Activated T-cell treated with anti-CD3 and anti-CD28 coated beads, Interleukin-2, amount 50 U/mL, for 1 hour (primary cell): ENCODE measurements at places on chromosomes 4 and X.

- no peak for DNase-seq
These were observed 132.3 kb downstream of the HMX1 start for GRCh38 chr4:8739317-8739716.

DNA sequence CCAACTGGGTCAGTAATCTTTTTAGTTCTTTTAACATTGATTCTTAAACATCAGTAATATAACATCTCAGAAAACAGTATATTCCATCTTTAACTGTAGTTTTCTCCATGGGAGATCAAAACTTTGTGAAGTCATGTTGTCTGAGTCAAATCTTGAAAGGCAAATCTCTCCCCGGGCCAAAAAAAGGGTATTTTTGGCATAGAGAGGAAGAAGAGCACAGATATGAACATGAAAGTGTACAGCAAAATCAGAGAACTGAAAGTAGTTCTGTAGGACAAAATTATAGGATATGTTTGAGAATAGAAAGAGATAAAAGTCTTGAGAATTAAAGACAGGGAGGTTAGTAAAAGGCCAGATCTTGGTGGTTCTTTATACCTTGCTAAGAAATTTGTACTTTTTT lies 176.4 kb upstream of the GYPA start:
- no peak for DNase-seq

DNA sequence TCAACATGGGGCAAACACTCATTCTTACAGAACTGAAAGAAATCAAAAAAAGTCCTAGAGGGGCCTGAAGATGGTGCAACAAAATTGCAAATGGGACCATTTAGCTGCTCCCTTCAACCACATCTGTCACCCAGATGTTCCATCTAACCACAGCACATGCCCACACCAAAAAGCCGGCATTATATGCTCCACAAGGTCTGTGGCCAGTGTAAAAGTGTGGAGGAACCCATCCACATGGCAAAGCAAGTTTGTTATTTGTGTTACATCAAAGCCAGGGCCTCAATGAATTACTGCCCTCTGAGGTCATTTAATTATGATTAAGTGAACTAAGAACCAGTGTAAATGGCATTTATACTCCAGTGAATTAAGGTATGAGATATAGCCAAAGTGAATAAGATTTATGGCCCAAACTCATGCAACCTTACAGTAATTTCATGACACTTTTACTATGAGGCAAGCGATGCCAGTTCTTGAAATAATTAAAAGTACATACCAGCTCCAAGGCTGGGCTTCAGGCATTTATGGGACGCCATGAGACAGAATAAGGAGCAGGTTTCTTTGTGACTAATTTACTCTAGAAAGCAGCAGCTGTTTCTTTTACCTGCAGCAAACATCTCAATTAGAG lies 48.7 kb upstream of the FGF16 start:
- DNase-seq = no peak

DNA sequence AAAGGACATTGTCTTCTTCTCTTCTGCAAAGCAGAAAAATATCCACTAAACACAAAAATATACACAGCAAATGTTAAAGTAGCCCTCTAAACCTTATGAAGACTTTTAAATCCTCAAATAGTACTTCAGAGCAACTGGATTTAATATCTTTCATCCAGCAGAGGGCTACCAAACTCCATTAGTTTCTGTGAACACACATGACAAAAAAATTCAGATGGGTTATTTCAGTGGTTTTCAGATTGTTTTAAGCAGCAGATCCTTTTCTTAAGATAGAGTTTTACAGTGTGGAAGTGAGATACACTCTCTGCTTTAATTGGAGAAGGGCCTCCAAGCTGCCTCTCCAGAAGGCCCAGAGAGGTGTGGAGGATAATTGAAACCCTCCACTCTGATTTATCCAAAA lies 56.7 kb downstream of the ANK2 start:
- DNase-seq = no peak

- DNase-seq = no peak
These were observed 164.1 kb downstream of the DTHD1 start for GRCh38 chr4:36445480-36445879.

- DNase-seq = no peak
These were observed 69.7 kb downstream of the PPP3CA start for GRCh38 chr4:101277671-101278070.

- DNase-seq = no peak
These were observed 15.0 kb downstream of the CD40LG start for GRCh38 chrX:136662976-136663375.

DNA sequence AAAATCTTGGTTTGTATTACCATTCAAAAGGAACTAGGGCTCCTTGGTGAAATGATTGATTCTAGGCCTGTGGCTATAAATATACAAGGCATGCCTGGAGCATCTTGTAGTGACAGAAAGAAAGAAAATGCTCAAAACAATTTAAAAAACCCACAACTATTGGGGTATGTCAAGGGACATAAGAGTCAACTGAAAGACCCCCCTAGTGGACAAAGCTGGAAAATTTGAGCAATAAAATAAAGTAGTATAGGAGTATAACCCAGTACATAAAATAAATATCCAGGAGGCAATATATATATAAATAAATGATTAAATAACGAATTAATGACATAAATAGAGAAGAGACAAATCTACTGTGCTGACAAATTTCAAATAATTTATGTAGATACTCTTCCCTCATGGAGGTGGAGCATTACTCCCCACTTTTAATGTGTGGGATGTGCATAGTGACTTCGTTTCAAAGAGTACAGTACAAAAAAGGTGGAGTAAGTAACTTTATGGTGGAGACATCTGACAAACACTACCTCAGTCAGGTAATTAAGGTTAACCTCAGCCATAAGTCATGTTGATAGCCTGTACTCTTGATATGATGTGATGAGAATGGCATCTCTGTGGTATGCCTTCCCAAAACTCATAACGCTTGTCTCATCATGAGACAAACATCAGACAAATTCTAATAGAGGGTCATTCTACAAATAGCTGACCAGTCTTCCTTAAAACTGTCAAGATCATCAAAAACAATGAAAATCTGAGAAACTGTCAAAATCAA lies 185.0 kb upstream of the GLRA2 start:
- no peak for DNase-seq

GRCh38 chrX:71664889-71665491 lies 2.4 kb upstream of the LOC101059915 start:
- DNase-seq = no peak

DNA sequence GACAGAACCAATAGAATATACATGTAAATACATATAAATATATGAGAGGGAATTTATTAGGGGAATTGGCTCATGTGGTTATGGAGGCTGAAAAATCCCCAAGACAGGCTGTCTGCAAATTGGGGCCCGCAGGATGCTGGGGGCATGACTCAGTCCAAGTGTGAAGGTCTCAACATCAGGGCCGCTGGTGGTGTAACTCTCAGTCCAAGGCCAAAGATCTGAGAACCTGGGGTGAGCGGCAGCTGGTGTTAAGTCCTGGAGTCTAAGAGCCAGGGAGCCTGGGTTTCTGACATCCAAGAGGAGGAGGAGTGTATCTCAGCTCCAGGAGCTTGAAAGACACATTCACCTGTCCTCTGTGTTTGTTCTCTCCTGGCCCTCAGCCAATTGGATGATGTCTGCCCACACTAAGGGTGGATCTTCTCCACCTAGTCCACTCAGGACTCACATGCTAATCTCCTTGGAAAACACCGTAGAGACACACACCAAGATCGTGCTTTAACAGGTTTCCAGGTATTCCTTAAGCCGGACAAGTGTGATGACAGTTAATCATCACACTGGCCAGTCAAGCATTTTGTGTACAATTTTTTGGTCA lies 28.9 kb downstream of the TIGD2 start:
- no peak for DNase-seq

DNA sequence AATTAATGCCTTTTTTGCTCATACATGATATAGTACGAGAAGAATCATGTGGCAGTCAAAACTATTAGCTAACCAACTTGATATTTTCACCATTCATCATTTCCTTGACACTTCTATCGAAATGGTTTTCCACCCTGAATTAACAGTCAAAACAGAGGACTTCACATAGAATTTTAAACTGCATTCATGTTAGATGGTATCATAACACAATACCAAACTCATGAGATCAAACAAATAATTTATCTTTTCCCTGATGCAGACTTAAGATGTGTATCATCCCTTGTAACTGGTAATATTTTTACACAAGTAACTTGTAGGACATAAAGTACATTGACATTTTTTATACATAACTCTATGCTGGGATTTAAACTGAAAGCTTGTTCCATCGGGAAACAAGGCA lies 18.2 kb upstream of the ANTXR2 start:
- no peak for DNase-seq

DNA sequence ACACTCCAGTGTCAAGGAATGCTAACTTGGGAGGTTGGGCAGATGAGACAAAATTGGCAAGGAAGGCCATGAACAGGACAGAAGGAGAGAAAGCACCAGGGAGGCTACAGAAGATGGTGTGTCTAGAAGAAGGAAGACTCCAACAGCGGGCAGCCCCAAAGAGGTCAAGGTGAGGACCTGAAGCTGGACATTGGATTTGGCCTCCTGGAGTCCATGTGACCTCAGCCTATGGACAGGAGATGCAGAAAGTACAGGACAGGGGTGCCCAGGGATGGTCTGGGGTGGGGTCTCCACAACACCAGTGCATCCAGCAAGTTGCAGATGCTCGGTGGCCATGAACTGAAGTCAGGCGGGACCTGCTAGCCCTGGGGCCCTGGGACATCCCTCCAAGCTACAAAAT lies 86.2 kb downstream of the JAKMIP1 start:
- no peak for DNase-seq

GRCh38 chrX:24424948-24425347 lies 40.1 kb upstream of the PDK3 start:
- DNase-seq = no peak

GRCh38 chr4:116796022-116796421 lies 289.4 kb downstream of the TRAM1L1 start:
- DNase-seq = no peak

DNA sequence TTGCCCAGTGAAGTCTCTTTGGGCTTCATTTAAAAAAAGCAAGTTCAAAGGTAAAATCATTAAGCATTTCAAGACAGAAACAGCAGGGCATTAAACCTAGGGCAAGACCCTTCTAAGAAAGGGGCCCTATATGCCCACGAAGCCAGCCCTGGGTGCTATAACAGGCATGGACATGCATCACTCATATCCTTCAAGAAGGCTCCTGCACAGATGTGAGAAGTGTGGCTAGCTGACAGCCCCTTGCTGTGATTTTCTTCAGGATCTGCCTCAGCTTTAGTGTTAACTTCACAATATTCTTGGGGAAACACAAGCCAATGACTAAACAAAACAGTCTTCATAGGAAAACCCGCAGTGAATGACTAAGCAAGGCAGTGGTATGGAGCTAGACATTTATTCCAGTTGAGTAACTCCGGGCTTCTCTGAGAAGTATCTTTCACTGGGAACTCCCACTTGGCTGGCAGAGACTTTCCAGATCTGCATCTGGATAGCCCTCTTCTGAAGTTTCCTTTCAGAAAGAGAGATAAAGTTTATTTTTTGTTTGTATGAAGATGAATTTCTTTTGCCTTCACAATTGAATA lies 11.9 kb upstream of the MAOA start:
- DNase-seq = no peak

DNA sequence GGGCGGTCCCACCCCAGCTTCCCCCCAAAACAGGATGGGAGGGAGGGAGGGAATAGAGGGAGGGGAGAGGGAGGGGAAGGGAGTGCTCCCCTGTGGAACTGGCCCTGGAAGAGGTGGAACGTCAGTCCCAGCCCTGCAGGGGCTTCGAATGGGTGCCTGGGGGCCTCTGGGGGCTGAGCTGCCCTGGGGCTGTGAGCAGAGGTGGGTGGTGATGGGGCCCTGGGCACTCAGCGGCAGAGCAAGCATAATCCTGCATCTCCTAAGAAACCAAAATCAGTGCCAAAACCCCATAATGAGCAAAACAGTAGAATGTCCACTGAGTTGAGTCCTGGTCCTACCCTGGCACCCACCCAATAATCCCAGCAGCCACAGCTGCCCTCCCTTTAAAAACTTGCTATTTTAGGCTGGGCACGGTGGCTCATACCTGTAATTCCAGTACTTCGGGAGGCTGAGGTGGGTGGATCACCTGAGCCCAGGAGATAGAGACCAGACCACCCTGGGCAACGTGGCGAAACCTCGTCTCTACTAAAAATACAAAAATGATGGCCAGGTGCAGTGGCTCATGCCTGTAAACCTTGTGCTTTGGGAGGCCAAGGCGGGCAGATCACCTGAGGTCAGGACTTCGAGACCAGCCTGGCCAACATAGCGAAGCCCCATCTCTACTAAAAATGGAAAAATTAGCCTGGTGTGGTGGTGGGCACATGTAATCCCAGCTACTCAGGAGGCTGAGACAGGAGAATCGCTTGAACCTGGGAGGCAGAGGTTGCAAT lies 11.1 kb downstream of the DOK7 start:
- no peak for DNase-seq

- DNase-seq = no peak
These were observed 51.3 kb downstream of the RNF150 start for GRCh38 chr4:141081921-141082395.

- DNase-seq = no peak
These were observed 776.6 kb upstream of the LCORL start for GRCh38 chr4:18798123-18798522.

DNA sequence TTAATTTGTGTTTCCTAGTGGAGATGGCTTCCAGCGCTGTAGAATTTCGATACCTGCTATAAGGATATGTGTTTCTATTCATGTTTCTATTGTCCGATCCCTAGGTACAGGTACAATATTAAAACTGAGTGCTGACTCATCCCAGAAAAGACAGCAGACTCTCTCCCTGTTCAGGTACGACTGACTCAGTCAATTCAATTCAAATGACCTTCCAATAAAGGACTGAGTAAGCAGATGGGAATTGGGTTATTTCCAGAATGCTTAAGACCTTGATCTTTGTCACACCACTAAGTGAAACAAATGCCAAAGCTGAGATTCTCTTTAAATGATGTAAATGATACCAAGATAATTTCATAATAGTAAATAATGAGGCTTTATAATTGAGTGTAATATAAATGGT lies 1596.9 kb downstream of the RPA4 start:
- DNase-seq = no peak

DNA sequence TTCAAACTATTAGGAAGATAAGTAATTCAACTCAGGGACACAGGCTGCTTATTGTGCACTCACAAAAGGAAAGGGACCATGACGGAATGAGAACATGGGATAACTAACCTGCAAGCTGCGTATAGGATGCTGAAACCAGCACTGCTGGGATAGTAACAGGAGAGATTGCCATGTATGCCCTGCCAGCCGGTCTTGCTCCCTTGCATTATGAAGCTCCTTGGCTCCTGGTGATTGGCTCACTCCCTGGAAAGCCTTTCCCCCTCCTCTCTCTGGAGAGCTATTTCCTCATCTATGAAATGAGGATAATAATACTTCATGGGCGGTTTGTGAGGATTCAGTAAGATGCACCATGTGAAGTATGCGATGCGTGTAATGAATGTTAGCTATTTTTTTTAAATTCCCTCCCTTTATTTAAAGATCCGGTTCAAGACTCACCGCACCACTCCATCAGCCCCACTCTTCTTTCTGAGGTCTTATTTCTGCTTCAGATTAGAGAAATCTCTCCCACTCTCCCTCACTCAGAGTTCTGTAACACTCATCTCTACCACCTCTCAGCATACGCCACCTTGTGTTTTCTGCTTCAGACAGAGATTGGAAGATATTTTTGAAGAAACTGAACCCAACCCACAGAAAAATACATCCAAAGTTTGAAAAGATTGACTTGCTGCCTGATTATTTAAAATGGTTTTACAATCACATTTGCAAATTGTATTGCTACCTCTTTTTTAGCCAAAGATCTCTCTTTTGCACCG lies 18.4 kb downstream of the MSMO1 start:
- no peak for DNase-seq

GRCh38 chr4:16952462-16952871 lies 54.0 kb upstream of the LDB2 start:
- DNase-seq = no peak
